ENCODE measurements at places on chromosomes 1 and 21.

DNA sequence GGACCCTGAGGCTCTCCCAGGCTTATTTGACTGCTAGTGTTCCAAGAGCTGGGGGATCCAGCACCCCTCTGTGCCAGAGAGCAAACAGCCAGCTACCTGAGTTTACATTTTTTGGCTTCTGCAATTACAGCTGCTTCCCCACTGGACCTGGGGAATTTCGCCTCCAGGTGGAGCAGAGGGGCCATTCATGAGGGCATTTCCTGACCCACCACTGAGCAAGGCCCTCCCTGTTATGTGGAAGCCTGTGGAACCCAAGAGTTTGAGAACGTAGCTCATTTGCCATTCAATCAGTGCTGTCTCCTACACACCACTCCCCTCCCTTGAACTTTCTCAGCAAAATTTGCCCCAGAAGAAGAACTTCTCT is 42.7 kb upstream of the TMEM51 start:
- DNase-seq = no peak

- no peak for DNase-seq
Observed at GRCh38 chr21:39503123-39503762, 51.5 kb downstream of the SH3BGR start.

GRCh38 chr1:28928314-28928941 is 14.1 kb downstream of the EPB41 start:
- DNase-seq = no peak

GRCh38 chr1:99685516-99686180 is 39.7 kb downstream of the PALMD start:
- no peak for DNase-seq

GRCh38 chr21:45843426-45843825 is 138.1 kb upstream of the COL6A1 start:
- no peak for DNase-seq

GRCh38 chr21:39720126-39720778 is 24.7 kb upstream of the IGSF5 start:
- no peak for DNase-seq

GRCh38 chr1:33185541-33185940 is 3.7 kb upstream of the TRIM62 start:
- no peak for DNase-seq

GRCh38 chr1:71222668-71223067 is 141.8 kb upstream of the ZRANB2 start:
- no peak for DNase-seq

- no peak for DNase-seq
Observed at GRCh38 chr1:106113851-106114250, 942.6 kb upstream of the PRMT6 start.

DNA sequence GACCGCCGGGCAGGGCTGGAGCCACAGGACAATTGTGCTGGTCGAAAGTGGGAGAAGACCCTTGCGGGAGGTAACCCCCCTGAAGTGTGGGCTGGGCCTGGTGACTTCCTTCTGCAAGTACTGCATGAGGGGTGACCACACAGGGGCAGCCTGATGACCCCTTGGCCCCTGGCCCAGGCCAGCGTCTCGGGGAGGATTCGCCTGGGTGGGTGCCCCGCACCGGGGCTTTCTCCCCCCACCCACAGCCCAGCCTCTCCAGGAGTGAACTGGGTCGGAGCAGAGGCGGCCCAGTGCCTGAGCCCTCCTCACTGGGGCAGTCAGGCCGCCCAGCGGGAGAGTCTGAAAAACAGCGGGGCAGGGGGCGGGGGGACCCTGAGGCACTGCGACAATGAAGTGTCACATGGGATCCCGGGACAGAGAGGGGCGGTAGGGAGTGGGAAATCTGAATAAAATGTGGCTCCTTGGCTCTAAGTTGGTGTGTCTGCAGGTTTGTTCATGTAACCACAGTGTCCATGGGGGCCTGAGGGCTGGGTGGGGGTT is 1.6 kb upstream of the DNMT3L start:
- DNase-seq = no peak

Data from type B pancreatic cell (in vitro differentiated cells).